Thoracic aorta (tissue), 2 donors: ENCODE measurements at places on chromosomes 1 and 21. TPM values are rescaled to one million over a fixed set of nuclear protein-coding genes. Genes with fewer than 3 reads are reported as not detected.

DNA sequence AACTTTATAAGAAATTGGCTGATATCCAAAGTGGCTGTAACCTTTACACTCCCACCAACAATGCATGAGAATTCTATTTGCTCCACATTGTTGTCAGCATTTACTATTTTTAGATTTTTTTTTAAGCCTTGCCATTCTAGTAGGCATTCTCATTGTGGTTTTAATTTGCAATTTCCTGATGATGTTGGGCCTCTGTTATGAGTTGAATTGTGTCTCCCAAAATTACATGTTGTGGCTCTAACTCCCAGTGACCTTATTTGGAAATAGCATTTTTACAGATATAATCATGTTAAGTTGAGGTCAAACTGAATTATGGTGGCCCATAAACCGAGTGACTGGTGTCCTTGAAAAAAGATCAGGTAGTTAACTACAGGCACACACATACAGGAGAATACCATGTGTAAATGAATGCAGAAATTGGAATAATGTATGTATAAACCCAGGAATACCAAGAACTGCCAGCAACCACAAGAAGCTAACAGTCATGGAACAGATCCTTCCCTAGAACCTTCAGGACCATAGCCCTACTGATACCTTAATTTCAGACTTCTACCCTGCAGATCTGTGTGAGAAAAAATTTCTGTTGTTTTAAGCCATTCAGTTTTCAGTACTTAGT lies 348.8 kb upstream of the DAB1 start:
- DNase-seq, result no peak

DNA sequence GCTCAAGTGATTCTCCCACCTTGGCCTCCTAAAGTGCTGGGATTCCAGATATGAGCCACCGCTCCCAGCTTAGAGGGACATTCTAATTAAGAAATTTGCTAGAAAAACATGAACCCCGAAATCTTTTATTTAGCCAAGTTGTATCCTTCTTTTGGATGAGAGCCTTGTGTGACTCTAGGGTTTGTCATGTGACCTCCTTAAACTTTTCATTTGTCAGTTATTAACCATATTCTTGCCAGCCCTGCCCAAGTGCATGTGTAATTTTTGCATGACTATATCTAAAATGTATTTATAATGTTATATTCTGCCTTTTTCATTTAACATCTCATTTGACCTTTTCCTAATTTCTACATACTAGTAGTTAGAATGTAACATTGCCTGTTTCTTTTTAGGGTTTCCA lies 1.9 kb downstream of the UTP25 start:
- no peak for DNase-seq

GRCh38 chr1:45393718-45394302 lies 53.6 kb upstream of the MUTYH start:
- no peak for DNase-seq

- no peak for DNase-seq
Measured at GRCh38 chr1:220877377-220878095, 1.7 kb upstream of the HLX start.

- no peak for DNase-seq
Measured at GRCh38 chr21:45088116-45088515, 13.7 kb downstream of the ADARB1 start.

GRCh38 chr1:98962156-98962555 lies 42.5 kb downstream of the PLPPR5 start:
- DNase-seq, result no peak

DNA sequence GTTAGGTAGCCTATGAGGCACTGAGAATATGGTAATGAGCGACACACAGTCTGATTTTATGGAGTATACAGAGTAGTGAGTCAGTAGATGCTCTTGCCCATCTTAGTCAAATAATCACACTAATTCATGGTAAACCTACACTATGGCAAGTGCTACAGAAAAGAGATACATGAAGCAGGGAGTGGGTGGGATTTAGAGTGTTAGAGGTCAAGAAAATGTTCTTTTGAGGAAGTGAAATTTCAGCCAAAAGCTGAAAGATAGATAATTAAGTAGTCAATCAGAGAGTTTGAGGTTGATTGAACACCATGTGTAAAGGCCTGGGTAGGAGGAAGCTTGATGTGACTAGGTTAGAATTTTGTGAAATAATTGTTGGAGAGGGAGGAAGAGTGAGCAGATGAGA lies 14.7 kb downstream of the MDM4 start:
- DNase-seq, result no peak

DNA sequence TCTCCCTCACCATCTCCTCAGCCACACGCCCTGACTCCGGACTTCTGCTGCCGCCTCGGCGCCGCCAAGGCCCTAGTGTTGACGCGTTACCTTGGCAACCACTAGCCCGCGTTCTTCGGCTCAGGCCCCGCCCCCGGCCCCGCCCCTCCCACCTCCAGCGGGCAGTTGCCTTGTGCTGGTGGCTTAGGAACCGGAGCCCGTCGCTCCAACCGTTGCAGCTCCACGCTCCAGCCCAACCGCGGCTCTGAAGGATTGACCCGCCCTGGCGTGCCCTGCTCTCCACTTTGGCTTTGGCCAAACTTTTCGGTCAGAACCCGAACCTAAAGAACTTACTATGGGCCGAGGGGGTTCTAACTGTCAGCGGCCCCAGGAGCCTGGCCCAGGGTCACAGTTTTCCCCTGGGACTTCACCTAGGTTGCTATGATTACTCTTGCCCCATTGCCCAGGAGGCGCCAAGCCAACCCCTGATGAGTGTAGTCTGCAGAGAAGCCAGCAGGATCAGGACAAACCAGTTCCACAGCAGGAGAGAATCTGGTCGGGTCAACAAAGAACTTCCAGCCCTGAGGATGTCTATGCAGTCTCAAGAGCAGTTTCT lies at the start of gene CFAP45:
Gene CFAP45 (minus strand): TSS at position 80 of the 595 bp plus-strand sequence. CDS start 67 bp downstream, at position 13.
- DNase-seq, result peak; percentile 63

DNA sequence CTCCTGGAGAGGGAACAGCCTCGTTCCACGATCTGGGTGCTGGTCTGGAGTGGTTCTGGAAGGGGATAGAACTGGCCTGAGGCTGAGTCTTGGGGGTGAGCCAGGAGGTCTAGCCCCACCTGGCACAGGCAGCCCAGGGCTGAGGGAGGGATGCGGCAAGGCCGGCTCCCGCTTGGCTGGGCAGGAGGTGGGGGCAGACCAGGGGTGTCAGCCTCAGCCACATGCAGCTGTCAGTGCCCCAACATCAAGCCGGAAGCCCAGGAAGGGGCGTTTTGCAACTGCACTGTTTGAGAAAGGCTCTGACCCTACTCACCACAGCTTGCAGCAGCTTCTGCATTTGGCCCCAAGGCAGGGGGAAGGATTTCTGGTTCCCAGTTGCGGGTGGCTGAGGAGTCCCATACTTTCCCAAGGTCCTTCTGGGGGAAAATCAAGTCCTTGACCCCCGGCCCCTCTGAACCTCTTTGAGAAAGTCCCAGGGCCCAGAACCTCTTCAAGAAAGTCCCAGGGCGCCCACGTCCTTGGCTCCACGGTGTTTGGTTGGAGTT lies 2.0 kb downstream of the EFHD2 start:
- DNase-seq, result no peak

GRCh38 chr1:205578780-205579571 lies 52.8 kb downstream of the ELK4 start:
- no peak for DNase-seq

DNA sequence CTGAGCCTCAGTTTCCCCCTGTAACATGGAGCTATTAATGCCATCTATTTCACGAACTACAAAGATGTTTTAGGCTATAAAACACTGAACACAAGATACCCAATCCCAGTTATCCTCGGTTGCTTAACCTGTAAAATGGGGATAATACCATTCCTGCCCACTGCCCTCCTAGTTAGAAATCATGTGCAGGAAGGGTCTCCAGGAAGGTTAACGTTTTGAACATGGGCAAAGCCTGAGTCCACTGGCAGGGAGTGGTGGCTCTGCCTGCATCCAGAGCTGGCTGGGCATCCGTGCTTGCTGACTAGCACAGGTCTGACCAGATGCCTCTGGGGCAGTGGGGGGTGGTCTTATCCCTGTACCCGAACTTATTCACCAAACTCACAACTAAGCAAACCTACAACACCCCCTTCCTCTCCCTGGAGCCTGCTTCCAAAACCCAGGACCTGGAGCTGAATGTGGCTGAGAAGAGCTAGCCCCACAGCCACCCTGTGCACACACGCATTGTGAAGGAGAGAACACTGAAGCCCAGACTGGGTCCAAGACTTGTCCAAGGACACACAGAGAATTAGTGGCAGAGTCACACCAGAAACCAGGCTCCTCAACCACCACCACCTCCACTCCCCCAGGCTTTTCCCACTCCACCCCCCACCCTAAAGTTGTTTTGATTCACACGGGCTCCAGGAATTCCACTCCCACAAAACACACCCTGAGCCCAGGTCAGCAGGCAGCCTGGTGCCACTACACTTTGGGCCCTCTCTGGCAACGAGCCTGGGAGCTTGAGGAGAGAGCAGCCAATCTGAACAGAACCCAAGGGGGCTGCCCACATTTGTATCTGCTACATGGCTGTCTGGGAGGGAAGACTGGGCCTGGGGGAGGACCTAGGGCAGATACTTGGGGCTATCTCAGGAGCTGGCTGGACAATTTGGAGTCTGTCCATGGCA lies 1.6 kb downstream of the E2F2 start:
- DNase-seq, result no peak

LDLRAD2 gene
- total RNA-seq, result 0.27 TPM

LRRC71 gene
- total RNA-seq, result not detected

SLC5A3 gene
- 37.2 TPM for total RNA-seq

TSSK3 gene
- total RNA-seq, result 2.3 TPM

ST6GALNAC5 gene
- 19.8 TPM for total RNA-seq

OR10J1 gene
- total RNA-seq, result not detected

TEX38 gene
- total RNA-seq, result not detected
